ENCODE measurements at places on chromosomes 1 and 21.

DNA sequence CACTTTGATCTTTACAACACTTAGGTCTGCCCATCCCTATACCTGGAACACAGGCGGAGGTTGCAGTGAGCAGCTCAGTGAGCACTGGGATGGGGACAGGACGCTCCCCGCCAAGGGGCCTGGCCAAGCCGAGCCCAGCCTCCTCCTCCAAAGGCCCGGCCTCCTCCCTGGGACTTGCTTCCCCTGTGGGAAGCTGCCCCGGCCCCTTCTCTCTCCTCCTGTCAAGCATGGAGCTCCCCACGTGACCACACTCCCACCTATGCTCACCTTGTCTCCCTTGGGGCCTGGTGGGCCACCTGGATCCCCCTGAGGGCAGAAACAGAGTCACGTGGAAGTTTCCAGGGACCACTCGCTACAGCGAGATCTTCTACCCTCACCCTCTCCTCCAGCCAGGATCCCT, 12.9 kb downstream of the COL16A1 start:
- DNase-seq = no peak

GRCh38 chr1:38273196-38273804, 226.7 kb upstream of the POU3F1 start:
- no peak for DNase-seq

DNA sequence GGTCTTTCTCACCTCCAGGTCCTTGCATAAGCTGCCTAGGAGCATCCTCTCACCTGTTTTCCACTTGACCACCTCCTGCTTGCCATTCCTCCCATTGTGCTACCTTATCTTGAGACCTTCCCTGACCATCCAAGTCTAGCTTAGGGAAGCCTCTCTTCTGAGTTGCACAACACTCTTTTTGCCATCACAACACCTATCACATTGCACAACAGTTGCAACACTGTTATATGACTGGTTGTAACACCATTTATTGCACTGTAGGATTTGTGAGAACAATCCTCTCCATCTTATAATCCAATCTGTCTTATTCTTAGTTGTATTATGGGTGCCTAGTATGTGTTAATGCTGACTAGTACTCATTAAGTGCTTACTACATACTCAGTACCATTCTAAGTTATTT, 488.7 kb downstream of the OMA1 start:
- no peak for DNase-seq

DNA sequence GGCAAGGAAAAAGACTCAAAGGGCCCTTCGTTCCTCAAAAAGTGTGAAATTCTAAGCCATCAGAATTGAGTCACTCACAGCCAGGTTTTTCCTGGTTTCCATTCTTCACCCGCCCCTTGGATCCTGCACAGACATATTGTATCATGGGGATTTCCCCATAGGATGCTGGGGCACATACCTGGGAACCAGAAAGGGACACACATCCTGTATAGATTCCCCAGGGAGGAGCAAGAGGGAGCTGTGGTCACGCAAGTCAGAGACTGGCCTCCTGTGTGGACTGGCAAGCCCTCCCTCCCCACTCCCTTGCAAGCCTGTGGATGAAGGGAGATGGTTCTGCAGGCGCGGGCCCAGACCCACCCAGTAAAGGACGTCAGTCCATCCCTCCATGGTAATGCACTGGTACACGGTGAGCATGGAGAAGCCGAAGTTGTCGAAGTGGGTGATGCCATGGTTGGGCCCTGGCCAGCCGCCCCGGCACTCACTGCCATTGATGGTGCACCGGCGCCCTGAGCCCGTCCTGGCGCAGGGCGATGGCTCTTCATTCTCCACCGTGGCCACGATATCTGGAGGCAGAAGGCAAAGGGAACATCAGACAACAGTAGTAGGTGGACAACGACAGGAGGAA, 23.2 kb downstream of the CACNA1S start:
- DNase-seq = no peak

DNA sequence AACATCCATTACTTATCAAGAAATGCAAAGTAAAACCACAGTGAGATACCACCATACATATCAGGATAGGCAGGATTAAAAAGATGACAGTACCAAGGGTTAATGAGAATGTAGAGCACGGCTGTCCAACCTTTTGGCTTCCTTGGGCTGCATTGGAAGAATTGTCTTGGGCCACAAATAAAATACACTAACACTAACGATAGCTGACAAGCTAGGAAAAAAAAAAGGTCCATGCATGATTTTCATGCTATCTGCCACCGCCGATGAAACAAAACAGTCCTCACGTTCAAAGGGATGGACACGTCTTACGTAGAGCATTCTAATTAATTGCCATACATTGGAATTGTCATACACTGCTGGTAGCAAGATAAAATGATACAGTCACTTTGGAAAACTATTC, 14.3 kb downstream of the BACH1 start:
- no peak for DNase-seq

GRCh38 chr1:226711976-226712741, 26.9 kb downstream of the ITPKB start:
- DNase-seq = peak; percentile 59

- DNase-seq = no peak
These were observed 23.0 kb upstream of the CRP start for GRCh38 chr1:159737238-159737916.

DNA sequence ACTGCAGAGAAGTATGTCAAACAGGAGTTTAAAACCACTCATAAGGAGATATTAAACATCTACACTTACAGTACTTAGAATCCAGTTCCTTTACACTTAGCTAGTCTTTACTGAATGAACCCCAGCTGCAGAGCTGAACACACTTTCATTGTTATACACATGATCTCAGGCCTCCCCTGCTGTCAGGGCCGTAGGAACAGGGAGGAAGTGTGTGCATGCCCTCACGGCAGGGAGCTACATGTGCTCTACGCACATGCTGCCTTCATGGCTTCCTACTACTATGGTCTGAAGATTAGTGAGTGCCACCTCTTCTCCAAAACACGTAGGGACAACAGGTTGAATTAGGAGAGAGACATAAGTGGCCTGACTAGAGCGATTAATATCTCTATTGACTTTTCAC, 191.5 kb downstream of the SIPA1L2 start:
- DNase-seq = no peak

- DNase-seq = no peak
These were observed 29.4 kb downstream of the GJA4 start for GRCh38 chr1:34822202-34822601.

DNA sequence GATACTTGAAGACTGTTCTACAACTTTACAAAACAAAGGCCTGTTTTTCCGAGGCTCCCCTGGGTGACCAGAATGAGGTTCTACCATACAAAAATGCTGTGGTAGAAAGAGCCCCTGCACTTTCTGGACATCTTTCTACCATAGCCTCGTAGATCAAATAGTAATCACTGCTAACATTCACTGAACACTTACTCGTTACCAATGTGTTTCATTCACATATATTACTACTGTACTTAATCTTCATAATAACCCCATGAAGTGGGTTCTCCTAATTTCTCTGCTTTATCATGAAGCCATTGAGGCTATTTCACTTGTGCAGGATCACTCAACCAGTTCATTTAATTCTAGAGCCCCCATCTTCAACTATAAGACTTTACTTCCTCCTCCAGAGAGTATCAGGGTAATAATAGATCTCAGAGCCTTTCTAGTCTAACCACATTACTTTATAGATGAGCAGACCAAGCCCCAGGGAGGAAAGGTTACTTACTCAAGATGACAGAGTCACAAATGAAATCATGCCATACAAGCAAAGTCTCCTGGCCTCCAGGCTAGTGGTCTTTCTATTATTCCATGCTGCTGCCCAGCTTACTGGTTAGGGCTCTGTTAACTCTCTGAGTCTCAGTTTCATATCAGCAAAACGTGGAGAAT, 46.7 kb upstream of the OSBPL9 start:
- DNase-seq = no peak

GRCh38 chr1:217554849-217555248, 76.0 kb downstream of the GPATCH2 start:
- no peak for DNase-seq

DNA sequence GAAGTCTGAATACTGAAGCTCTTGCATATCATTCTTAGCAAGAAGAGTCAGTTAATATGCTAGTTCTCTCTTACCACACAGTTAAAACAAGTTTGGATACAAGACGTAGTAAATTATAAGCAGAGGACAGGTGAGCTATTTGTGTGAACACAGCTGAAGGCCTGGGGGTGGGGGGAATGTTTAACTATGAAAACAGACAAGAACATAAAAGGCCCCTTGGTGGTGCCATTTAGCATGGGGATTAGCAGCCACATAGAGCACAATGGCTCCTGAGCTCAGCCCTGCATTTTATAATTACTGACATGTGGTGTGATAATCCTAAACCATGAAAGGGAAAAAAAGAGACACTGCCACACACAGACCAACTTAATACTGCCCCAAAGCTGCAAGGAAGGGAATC, 94.8 kb downstream of the TGFBR3 start:
- no peak for DNase-seq

DNA sequence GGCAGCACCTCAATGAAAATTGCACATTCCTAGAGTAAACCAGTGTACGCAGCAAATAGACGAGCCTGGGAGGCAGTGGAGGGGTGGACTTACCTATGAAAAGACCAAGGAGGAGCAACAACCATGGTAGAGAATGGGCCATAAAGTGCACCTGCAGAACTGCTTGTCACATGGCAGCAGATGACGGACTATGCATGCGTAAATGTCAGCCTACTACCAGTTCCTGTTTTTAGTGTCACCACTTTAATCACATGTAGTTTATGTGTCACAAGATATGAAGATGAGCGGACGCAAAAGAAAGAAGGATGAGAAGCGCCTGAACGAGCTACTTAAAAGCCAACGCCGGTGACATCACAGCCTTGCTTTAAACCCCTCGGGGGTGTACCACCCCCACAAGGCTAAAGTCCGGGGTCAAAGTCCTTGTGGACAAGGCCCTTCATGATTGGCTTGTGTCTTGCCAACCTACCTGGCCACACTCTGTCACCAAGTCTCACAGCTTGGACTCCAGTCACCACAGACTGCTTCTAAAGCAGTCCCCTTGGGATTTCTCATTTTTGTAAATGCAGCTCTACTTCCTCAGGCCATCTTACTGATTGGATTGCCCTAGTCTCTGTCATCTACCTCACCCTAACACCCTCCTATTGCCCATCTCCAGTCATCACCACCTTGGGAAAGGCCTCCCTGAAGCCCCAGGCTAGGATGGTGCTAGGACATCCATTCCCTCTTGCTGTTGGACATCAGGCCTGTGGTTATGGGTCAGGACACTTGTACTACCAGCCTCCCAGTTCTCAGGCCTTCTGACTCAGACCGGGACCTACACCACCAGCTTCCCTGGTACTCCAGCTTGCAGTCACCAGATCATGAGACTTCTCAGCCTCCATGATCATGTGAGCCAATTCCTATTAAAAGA, 6.0 kb upstream of the LY9 start:
- DNase-seq = no peak

DNA sequence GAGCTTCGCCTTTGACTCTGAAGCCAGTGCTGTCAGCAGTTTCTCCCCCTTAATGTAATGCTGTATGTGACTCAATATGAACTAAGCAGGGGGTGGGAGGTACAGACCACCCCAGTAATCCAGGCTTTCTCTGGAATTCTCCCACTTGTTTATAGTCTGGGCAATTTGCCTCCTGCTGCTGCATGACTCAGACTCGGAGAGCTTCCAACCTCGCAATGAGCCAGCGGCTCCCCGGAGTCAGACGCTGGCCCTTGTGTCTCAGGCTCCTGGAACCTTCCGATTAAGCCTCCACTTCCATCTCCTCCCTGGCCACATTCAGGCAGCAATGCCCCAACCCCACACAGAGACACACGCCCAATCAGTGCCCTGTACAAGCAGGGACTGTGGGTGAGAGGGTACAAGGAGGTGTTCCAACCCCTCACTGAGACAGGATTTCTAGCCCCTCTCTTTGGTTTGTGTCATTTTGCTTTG, 471.7 kb upstream of the VAMP3 start:
- no peak for DNase-seq

- no peak for DNase-seq
These were observed 438.3 kb downstream of the CAMTA1 start for GRCh38 chr1:7223334-7224080.

GRCh38 chr1:201241736-201242135, 41.6 kb upstream of the PKP1 start:
- no peak for DNase-seq

GRCh38 chr1:50105433-50105832, 3.3 kb upstream of the ELAVL4 start:
- DNase-seq = no peak

DNA sequence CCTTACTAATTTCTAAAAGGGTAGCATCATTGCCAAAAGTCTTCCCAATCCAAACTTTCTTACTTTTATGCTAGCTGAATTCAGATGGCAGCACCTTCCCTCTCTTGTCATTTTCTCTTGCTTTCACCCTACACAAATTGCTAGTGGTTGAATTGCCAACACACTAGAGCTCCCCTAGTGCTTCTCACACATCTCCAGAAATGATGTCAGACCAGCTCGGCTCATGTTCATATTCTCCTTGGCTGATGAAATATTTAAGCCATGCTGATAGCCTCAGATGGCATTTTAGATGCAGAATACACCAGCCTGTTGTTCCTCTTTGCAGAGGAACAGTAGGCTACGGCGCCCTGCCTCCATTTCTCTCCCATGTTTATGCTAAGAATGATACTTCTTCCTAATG, 256.9 kb downstream of the PTBP2 start:
- no peak for DNase-seq

DNA sequence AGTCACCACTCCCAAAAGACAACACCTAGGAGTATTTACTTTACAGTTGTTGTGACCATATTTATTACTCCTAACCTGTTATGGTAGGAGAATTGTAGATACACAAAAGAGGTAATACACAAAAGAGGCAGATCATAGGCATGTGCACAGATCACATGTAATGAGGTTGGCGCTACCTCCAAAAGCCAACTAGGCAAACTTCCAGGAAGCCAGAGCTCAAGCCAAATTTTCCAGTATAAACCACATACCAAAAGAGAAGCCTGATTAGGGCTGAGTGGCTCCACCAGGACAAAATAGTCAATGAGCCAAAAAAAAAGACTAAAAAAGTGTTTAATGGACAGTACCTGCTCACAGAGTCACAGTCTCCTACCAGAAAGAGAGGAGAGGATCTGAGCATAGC, 195.0 kb upstream of the PBX1 start:
- DNase-seq = no peak

DNA sequence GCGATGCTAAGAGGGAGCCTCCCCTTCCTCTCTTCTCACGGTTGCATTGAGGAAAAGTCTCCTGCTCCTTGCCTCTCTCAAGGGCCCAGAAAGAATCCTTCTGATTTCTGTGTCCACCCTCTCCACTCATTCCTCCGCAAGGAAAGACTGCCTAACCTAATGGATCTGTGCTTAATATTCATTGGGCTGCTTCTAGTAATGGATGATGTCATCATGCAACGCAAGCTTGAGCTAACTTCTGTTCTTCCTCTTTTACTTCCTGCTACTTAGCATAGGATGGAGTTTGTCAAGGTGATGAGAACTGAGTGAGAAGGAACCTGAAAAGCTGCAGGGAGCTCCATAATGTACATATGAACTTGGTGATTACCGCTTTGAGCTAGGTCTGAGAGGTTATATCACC, 35.2 kb upstream of the HMGB4 start:
- no peak for DNase-seq

Data from activated naive CD8-positive, alpha-beta T cell treated with anti-CD3 and anti-CD28 coated beads, Interleukin-2, amount 50 U/mL, for 24 hours (primary cell).